ENCODE measurements at places on chromosomes 4 and X.

GRCh38 chrX:68754406-68754805 lies 74.4 kb upstream of the EFNB1 start:
- no peak for DNase-seq

- no peak for DNase-seq
Measured at GRCh38 chr4:150010525-150011126, 67.6 kb upstream of the DCLK2 start.

DNA sequence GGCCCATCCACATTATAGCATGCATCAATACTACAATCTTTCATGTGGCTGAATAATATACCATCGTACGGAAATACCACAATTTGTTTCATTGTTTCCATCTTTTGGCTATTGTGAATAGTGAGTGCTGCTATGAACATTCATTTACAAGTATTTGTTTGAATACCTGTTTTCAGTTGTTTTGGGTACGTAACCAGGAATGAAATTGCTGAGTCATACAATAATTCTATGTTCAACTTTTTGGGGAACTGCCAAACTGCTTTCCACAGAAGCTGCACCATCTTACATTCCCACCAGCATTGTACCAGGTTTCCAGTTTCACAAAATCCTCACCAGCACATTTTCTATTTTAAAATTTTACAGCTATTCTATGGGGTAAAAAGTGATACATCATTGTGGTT lies 28.5 kb upstream of the MANBA start:
- no peak for DNase-seq

- no peak for DNase-seq
Measured at GRCh38 chrX:154354516-154354915, 19.9 kb downstream of the FLNA start.

DNA sequence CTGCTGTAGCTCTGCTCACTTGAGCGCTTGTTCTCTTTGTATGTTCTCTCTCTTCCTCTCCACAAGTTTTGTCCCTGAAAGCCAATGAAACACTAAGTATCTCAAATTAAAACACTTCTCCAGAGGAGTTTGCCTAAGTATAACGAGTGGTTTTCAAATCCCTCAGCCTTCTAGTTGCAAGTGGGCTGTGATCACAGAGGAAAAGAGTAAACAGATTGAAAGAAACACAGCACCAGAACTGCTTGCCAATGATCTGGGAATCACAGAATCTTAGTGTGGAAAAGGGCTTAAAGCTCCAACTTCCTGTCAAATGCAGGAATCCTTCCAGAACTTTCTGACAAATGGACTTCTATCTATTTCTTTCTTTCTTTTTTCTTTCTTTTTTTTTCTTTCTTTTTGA lies 4.8 kb upstream of the PRSS12 start:
- no peak for DNase-seq

DNA sequence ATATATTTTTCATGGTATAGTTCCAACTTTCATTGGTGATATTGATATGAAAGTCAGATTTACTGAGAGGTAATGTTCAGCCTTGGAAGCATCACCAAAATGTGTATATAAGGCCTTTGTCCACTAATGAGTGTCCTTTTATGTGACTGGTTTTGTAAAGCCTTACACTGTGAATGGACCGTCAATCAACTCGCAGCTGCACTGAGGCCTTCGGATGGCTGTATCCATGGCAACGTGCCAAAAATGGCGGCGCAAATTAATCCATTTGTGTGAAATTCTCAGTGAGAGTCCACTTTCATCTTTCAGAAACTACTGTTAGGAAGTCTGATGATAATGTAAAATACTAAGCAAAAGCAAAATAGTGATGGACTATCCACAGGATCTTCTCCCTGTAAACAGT lies 131.7 kb downstream of the SPCS3 start:
- DNase-seq: no peak

GRCh38 chr4:173252024-173252935 lies 81.9 kb downstream of the HMGB2 start:
- no peak for DNase-seq

- no peak for DNase-seq
Measured at GRCh38 chrX:120664081-120664480, 34.2 kb upstream of the C1GALT1C1 start.

DNA sequence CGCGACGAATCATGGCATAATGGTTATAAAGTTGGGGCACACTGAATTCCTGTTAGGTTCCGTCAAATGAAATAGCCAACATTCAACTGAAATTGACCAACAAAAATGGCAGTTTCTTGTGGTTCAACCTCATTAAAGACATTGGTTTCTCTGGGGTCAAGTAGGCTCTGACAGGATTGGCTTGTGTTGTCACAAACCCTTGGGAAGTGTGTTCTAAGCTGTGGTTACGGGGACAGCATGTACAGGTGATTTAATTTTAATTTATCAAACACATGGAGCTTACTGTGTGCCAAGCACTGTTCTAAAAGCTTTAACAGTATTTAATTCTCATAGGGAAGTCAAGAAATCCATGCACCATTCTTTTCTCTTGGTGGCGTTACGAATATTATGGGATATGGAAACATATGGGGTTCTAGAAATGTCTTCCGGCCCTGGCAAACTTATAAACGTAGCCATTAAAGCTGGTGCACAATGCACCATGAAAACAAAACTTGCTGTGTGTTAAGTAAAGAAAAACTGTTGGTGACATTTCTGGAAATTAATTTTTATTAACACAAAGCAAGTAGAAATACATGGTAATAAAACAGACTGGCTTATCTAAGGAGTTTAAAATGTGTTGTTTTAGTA lies 891 bp downstream of the XK start:
- no peak for DNase-seq
